ENCODE measurements at places on chromosomes 11 and 22. TPM values are rescaled to one million over a fixed set of nuclear protein-coding genes. Genes with fewer than 3 reads are reported as not detected.
A peak's percentile ranks its signal among the peaks of the same experiment; 100 is the strongest.

Gene PANX3
- not detected for total RNA-seq

DNA sequence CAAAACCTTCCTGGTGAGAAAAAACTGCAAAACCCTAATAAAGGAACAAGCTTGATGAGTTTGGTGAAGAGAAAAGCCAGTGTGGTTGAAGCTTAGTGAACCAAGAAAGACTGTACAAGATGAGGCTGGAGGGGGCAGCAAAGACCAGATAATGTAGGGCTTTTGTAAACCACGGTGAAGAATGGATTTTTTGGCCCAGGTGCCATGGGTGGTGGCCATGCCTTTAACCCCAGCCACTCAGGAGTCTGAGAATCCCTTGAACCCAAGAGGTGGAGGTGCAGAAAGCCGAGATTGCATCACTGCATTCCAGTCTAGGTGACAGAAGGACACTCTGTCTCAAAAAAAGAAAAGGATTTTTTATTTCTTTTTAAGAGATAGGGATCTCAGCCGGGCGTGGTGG lies 5.0 kb upstream of the ZDHHC5 start:
- DNase-seq = peak; percentile 24

GRCh38 chr11:127199306-127199801 lies 198.8 kb upstream of the KIRREL3 start:
- no peak for DNase-seq

GRCh38 chr11:7691759-7692350 lies 14.4 kb downstream of the OVCH2 start:
- no peak for DNase-seq

DNA sequence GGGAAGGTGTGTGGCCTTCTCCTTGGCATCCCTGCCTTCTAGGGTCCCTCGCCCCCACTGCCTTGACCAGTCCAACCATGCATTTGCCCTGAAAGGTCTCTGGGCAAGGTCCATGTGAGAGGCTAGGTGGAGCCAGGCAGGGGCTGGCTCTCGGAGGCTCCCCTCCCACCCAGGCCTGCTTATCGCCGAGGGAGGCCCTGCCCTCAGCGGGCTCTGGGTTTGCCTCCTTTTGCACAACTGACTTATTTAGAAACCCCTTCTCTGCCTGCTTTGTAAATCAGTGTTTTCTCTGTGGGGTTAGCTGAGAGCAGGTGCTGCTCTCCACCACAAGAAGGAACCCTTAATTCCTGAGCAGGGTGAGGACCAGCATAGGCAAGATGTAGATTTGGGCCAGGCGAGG lies 47.7 kb downstream of the CD82 start:
- no peak for DNase-seq

- DNase-seq = peak; percentile 50
Observed at GRCh38 chr11:95999711-96000406, 76.0 kb upstream of the MTMR2 start.

DNA sequence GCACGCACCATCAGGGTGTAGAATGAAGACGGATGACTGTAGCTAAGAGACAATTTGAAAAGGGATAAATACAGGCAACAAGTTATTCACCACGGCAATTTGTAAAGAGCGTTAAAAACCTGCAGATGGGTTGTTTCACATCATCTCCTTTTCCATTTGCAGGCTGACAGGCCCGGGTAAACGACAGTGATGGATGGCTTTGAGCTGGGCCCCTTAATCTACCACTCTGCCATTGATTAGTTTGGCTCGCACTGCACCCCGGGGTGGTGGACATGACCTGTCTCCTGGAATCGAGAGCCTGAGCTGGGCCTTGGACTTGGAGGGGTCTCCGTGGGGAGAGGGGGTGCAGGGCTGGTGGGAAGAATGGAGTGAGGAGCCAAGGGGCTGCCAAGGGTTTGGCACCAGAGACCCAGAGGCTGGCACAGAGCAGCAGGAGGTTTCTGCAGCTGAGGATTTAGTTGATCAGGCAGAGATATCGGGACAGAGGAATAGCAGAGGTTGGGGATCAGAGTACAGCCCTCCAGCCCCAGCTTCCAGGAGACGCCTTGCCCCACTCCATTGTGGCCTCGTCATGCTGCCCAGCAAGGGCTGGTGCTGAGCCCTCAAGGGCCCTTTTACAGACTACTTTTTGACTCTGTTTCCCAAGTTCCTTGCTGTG lies 110.6 kb upstream of the NECTIN1 start:
- DNase-seq = no peak

Gene MOV10L1
- total RNA-seq = 44.1 TPM

GRCh38 chr22:22728382-22728781 lies 84.0 kb downstream of the GGTLC2 start:
- no peak for DNase-seq

GRCh38 chr11:128660947-128661346 lies 32.9 kb upstream of the FLI1 start:
- DNase-seq = no peak

DNA sequence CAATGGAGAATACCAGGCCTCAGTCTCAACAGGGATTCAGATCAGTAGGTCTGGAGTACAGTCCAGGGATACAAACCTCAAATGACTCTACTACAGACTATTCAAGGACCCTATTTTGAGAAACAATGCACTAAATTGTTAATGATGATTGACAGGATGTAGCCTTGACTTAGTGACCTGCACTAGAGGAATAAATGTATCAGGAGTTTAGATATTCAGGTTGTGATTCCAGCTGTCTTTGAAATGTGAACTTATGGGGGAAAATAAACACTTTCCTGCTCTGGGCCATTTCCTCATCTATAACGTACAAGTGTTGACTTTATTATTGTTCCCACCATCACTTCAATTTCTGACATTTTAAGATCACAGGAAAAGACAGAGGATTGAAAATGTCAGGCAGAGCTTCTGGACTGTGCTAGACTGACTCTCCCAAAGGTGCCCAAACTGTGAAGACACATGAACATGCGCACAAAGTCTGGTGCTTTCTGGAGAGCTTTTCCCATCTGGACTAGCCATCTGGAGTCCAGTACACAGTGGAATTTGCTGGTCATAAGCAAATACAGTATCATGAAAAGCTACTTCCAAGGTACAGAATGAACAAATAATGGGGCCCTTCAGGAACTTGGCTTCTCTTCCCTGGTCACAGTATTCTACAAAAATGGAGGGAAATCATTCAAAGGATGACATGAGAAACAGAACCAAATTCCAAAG lies 110.4 kb downstream of the USP35 start:
- DNase-seq = no peak

- DNase-seq = no peak
Observed at GRCh38 chr11:128424271-128424711, 163.1 kb downstream of the ETS1 start.

- DNase-seq = no peak
Observed at GRCh38 chr22:20953668-20954500, 13.2 kb upstream of the AIFM3 start.

GRCh38 chr11:68371171-68372041 lies 59.0 kb downstream of the LRP5 start:
- no peak for DNase-seq

DNA sequence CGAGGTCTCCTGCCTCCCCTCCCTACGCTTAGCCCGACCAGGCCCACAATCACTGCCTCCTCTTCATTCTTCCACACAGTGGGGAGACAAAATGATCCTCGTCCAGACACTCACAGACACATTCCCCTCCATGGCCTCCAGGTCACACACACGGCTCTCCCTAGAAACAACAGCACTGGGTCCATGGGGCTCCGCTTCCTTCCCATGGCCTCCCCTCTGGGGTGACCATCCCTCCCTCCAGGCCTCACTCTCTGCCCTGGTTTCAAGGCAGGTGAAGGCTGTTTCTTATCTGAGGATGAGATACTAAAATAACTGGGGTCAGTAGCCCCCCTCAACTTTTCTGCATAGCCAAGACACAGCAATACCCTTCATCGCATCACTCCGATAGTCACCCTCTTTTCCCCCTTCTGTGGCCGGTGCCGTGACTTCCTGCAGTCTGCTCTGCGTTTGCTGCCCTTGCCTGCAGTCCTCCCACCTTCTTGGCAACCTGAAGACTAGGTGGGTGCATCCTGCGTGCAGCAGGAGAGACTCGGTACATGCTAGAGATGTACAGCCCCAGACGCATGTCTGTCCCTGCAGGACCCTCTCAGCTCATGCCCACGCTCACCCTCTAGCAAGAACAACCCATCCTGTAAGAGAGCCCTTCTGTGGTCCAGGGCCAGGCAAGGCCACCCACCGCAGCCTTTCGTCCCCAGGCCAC lies 55.8 kb downstream of the CD6 start:
- DNase-seq = no peak

- no peak for DNase-seq
Observed at GRCh38 chr11:110818032-110818687, 105.9 kb upstream of the ARHGAP20 start.

- DNase-seq = no peak
Observed at GRCh38 chr11:12859872-12860657, 149.1 kb upstream of the RASSF10 start.

DNA sequence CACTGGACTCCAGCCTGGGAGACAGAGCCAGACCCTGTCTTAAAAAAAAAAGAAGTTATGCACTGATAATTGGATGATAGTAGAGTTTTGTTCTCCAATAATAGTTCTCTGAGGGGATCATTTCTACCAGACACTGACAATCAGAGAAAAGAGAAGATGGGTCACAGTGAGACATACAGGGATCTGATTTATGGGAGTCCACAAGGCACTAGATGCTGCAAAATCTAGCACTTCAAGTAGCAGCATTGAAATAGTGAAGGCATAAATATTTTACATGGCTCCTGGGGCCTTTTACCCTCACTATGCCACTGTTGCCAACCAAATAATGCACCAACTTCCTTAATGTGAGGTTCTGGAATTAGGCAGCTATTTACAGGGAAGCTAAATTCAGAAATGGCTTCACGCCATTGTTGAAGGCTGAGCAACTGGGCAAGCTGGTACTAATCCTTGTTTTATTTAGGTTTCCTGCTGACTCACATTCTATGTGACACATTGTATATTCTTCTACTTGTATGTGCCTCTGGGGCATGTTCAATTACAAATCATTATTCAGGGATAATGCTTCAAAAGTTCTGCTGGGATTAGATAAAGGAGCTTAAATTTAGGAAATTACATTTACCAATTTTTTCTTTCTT lies 38.2 kb upstream of the ABTB2 start:
- peak; percentile 20 for DNase-seq

DNA sequence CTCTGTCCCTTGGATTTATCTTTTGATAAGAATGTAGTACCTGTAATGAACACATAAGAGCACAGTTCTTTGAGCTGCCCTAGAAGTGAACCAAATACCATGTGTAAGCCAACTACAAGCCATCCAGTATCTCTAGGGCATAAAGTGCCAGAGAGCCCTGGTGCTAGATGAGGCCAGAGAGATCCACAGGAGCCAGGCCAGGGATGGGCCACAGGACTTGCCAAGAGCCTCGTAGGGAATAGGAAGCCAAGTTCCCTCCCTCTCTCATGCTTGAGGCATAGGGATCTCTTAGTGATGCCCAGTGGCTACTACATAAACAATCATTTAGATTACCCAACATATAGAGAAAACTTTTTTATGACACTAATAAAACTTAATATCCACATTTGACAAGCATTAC lies 64.8 kb upstream of the FAR1 start:
- DNase-seq = no peak

Gene FGF3
- not detected for total RNA-seq

GRCh38 chr11:24842308-24842707 lies 345.5 kb downstream of the LUZP2 start:
- DNase-seq = no peak

Gene SCGB1A1
- total RNA-seq = not detected

DNA sequence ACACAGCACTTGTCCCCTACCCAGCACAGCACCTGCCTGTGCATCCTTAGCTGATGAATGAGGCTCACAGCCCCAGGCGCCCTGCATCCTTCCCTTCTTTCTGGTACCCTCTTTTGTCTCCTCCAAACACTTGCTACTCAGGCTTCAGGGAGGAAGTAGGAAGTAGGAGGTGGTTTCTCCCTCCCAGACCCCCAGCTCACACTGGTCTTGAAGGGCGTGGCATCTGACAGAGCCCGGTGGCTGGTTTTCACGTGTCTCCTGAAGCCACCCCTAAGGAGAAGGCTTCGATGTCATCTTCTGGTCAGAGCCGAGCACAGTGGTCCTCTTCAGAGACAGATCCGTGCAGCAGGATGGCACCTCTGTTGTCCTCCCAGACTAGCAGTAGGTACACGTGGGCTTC lies 109.8 kb downstream of the PTPRJ start:
- DNase-seq = no peak

Gene PNPLA5
- not detected for total RNA-seq

GRCh38 chr11:43779306-43779705 lies 98.8 kb downstream of the HSD17B12 start:
- no peak for DNase-seq

DNA sequence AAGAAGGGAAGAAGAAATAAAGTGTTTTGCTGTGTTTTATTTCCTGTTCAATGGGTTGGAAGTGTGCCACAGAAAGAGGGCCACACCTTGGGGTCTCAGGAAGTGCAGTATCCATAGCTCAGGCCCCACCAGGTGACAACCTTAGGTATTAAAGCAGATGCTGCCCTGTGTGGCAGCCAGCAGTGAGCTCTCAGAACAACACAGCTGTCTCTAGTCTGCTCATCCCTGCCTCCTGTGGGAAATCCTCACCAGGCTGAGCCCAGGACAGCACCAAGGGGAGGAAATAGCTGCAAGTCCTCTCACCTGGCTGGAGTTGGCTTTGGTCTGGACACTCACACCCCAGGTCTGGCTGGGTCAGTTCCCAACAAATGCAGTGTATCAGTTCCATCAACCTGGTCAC lies 25.1 kb downstream of the ARL14EP start:
- no peak for DNase-seq

GRCh38 chr11:47007579-47007978 lies 71.0 kb downstream of the CSTPP1 start:
- DNase-seq = no peak

GRCh38 chr11:44957040-44957515 lies 6.4 kb upstream of the TP53I11 start:
- DNase-seq = no peak

DNA sequence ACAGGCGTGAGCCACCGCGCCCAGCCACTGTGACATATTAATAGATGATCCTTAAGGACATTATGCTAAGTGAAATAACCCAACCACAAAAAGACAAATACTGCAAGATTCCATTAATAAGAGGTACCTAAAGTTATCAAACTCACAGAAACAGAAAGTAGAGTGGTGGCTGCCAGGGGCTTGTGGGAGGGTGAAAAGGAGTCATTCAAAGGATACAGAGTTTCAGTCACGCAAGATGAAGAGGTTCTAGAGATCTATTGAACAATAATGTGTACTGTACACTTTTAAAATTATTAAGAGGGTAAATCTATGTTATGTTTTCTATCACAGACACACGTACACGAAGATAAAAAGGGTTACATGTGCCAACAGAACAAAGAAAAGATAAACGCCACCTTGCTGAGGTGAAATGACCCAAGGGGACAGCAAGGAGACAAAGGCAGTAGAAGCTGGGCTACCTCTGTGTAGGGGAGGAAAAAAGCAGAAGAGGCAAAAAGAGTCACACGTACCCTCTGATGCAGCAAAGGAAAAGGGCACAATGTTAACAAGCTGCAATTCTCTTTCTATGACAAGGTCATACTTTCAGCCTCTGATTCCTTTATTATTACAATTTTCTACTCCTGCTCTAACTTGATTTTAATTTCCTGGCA lies 65.3 kb downstream of the AMBRA1 start:
- no peak for DNase-seq

GRCh38 chr11:83046621-83047172 lies 25.0 kb downstream of the RAB30 start:
- DNase-seq = no peak

Gene TREH
- not detected for total RNA-seq
